ENCODE measurements at places on chromosomes 4 and X.

- H3K27ac ChIP-seq, result no peak overlapping the region
- H3K4me1 ChIP-seq, result no peaks in the 10 kb centered on the region
- no peak overlapping the region for H3K4me3 ChIP-seq
Measured at GRCh38 chr4:42709392-42710065, 52.6 kb upstream of the ATP8A1 start.

DNA sequence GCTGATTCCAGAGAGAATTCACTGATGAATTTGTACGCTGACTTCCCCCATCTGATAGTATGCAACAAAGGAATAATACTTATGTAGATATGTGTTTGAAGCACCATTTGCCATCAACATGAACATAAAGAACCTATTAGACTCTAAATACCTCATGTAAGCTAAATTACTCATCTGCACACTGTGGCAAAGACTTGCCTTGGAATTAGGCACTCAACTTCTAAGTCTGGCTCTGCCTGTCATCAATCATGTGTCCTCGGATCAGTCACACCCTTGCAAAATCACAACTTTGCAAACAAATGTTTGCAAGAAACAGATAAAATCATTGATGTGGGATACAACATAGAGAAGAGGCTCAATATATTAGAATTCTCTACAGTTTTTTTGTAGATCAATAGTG is 169.9 kb upstream of the LDB2 start:
- no peak overlapping the region for H3K27ac ChIP-seq
- H3K4me1 ChIP-seq, result peaks cover 16% of the 10 kb centered on the region
- H3K27me3 ChIP-seq, result no peaks in the 10 kb centered on the region
- no peak for DNase-seq
- no peak overlapping the region for H3K4me3 ChIP-seq

DNA sequence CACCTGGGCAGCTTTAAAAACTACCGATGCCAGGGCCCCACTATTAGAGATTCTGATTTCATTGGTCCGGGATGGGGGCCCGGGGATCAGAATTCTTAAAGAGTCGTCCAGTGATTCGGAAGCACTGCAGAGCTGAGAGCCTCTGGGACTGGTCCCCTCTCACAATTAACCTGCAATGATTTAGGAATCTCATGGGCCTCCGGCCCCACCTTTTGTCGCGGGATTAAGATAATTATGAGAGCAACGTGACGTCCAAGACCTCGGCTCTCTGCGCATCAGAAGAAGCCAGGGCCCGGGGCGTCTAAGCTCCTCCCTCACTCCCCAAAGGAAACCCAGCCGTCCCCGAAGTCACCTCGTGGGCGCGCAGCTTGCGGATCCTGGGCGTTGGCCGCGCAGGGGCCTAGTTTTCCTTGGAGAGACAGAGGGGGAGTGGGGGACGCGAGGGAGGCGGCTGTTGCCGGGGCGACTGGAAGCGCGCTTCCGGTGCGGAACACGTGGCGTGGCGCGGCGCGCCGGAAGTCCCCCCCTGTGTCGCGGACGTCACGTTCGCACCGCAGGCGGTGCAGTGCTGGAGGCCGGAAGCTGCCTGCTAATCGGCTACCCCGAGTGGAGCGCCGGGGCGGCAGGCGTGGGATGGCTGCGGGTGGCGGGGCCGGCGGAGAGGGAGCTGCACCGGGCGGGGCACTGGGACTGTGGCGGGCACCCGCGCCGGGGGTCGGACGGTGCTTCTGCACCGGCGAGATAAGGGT is at the start of gene GEMIN8:
GEMIN8 (minus strand) TSS at position 468 of the 749 bp plus-strand sequence. CDS start 8,414 bp downstream, outside the sequence.
- H3K36me3 ChIP-seq, result no peaks in the 10 kb centered on the region
- H3K4me1 ChIP-seq, result peaks cover 23% of the 10 kb centered on the region
- peak; percentile 65 for DNase-seq
- H3K27ac ChIP-seq, result peak within 1 kb of the TSS; percentile 70
- no peaks in the 10 kb centered on the region for H3K27me3 ChIP-seq

DNA sequence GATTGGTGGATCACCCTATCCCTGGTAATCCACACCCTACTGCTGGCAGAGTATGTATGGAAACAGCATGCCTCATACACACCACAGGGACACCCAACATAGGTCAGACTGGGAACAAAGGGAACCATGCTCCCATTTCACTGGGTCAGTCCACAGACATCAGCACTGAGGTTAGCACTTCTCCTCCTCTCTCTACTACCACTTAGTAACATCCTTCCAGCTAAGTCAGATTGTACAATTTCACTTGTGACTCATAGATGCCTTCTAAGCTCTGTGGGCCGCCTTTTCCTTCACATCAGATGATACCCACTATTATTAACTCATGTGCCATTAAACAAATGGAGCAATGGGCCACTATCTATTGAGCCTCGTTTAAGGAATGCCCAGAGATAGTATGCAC is 15.5 kb upstream of the ZXDA start:
- DNase-seq, result no peak
- no peak overlapping the region for H3K4me3 ChIP-seq
- H3K27ac ChIP-seq, result no peak overlapping the region
- no peaks in the 10 kb centered on the region for H3K4me1 ChIP-seq
- no peaks in the 10 kb centered on the region for H3K27me3 ChIP-seq

DNA sequence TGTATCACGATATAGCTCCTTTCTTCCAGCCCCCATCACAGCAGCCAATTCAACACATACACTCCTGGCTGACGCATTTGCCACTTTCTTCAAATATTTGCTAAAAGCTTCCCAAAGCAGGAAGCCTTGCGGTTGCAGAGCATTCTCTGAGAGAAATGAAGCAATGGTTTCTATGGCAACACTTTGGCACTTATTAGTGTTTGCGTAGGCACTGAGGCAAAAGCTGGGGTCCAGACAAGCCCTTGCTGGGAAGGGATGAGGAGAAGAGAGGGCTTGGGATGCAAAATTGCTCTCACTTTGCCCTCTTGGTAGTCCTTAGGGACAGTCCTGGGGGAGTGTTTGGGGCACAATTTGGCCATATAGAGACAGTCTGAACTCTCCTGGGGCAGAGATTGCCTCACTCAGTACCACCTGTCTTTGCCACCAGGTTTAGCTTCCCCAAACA is 55.0 kb upstream of the PAK3 start:
- H3K36me3 ChIP-seq, result no peaks in the 10 kb centered on the region
- H3K27ac ChIP-seq, result peak overlapping the region; percentile 96
- no peaks in the 10 kb centered on the region for H3K27me3 ChIP-seq
- DNase-seq, result peak; percentile 71

DNA sequence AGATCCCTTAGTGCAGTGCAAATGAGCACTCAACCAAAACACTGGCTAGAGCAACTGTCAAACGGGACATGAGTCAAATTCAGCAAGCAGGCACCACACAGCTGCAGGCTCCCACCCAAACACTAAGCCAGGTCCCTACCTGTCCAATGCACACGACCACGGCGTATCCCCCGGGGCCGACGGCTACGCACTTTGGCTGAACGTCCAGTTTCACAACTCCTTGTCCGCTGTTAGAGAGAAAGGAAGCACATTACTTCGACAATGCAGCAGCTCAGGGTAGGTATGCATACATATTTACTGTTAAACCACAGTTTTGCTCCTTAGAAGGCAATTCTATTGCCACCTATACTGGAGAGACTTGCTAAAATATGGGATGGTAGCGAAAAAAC is 35.4 kb downstream of the WDR1 start:
- no peaks in the 10 kb centered on the region for H3K27me3 ChIP-seq
- no peaks in the 10 kb centered on the region for H3K4me1 ChIP-seq
- H3K27ac ChIP-seq, result no peak overlapping the region
- no peak overlapping the region for H3K4me3 ChIP-seq
- H3K36me3 ChIP-seq, result peaks cover 98% of the 10 kb centered on the region

DNA sequence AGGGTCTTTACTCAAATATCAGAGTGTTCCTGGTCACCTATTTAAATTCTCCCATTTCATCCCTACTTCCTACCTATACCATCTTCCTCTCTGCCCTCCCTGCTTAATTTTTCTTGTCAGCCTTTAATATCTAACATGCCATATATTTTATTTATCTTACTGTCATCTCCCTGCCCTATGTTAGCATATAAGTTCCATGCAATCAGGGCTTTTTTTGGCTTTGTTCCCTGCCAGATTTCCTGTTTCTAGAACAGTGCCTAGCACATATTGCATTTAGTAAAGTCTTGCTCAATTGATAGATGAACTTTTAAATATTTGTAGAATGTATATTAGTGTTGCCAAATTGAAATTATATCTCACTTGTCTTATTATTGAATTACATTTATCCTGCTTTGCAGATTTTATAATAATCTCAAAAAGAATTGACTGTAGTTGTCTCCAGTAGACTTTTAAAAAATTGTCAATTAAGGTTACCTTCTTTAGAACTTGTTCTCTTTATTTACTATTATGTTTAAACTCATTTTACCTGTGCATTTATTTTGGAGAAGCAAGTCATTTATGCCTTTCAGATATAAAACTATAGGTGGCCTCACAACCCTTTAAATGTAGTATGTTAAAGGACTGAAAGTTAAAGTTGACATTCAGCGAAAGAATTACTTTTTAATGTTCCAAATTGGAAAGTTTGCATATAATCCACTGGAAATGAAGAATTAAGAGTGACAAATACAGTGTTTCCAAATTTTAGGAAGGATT is 108.2 kb upstream of the BMPR1B start:
- no peaks in the 10 kb centered on the region for H3K27me3 ChIP-seq
- peaks cover 6% of the 10 kb centered on the region for H3K4me1 ChIP-seq
- DNase-seq, result no peak
- H3K4me3 ChIP-seq, result no peak overlapping the region
- H3K36me3 ChIP-seq, result peaks cover 61% of the 10 kb centered on the region

DNA sequence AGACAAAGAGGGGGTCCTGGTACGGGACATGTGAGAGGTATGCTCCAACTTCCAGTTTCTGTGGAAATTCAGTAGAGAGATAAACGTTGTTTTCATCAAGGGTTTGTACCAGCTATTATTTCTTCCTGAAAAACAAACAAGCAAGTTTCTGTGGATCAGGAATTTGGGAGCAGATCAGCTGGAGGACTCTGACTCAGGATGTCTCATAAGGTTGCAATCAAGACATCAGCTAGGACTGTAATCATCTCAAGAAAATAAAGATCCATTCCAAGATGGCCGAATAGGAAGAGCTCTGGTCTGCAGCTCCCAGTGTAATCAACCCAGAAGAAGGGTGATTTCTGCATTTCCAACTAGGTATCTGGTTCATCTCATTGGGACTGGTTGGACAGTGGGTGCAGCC is 23.5 kb upstream of the NFKB1 start:
- no peaks in the 10 kb centered on the region for H3K4me1 ChIP-seq
- no peaks in the 10 kb centered on the region for H3K27me3 ChIP-seq
- no peak overlapping the region for H3K4me3 ChIP-seq
- no peak for DNase-seq
- no peak overlapping the region for H3K27ac ChIP-seq

DNA sequence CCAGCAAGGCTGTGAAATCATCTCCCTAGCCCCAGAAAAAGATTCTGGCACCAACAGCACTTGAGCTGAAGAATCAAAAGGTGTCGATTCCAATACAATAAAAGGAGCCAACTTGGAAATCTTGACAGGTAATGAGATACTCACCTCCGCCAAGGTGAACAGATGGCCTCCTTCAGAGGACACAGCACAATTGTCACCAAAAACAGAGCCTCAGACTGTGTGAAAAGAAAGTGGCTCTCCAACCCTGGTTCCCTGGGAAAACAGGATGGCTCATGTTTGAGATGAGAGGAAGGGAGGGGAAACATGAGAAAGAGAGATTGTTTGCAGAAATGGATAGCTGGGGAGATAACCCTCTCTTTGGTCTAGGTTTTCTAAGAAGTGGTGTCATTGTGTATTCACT is 168.9 kb downstream of the HS3ST1 start:
- no peak overlapping the region for H3K4me3 ChIP-seq
- no peak for DNase-seq
- no peaks in the 10 kb centered on the region for H3K36me3 ChIP-seq
- no peak overlapping the region for H3K27ac ChIP-seq
- no peaks in the 10 kb centered on the region for H3K27me3 ChIP-seq

GRCh38 chrX:133042260-133042659 is 54.6 kb downstream of the USP26 start:
- DNase-seq, result no peak
- no peaks in the 10 kb centered on the region for H3K4me1 ChIP-seq
- no peak overlapping the region for H3K4me3 ChIP-seq
- no peak overlapping the region for H3K27ac ChIP-seq
- no peaks in the 10 kb centered on the region for H3K36me3 ChIP-seq

GRCh38 chrX:38985375-38985774 is 184.1 kb downstream of the MID1IP1 start:
- no peak overlapping the region for H3K4me3 ChIP-seq
- H3K4me1 ChIP-seq, result no peaks in the 10 kb centered on the region
- no peaks in the 10 kb centered on the region for H3K27me3 ChIP-seq
- H3K27ac ChIP-seq, result no peak overlapping the region

- no peak overlapping the region for H3K4me3 ChIP-seq
- no peak overlapping the region for H3K27ac ChIP-seq
- H3K36me3 ChIP-seq, result no peaks in the 10 kb centered on the region
- DNase-seq, result no peak
- H3K27me3 ChIP-seq, result peaks cover 3% of the 10 kb centered on the region
Measured at GRCh38 chr4:101795704-101796103, 5.2 kb downstream of the BANK1 start.

GRCh38 chrX:150856101-150856500 is 42.4 kb downstream of the CD99L2 start:
- no peak overlapping the region for H3K4me3 ChIP-seq
- H3K27me3 ChIP-seq, result no peaks in the 10 kb centered on the region
- no peaks in the 10 kb centered on the region for H3K4me1 ChIP-seq

DNA sequence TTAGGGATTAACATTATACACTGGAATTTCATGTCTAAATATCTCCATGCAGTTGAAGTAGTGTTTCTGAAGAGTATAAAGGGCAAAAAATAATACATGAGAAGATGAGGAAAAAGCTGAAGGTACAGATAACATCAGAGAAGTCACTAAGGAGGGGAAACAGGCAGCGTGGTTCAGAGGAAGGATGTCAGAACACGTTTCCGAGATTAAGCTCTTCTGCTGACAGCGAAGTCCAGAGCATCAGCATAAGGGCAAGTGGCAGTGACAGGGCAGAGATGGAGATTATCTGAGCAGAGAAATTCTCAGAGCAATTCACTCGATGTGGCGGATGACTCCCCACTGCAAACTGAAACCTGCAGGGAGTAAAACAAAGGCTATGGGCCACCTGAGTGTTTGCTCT is 443.2 kb upstream of the FRG1 start:
- no peaks in the 10 kb centered on the region for H3K27me3 ChIP-seq
- DNase-seq, result no peak
- no peaks in the 10 kb centered on the region for H3K4me1 ChIP-seq
- H3K36me3 ChIP-seq, result no peaks in the 10 kb centered on the region
- H3K4me3 ChIP-seq, result no peak overlapping the region

DNA sequence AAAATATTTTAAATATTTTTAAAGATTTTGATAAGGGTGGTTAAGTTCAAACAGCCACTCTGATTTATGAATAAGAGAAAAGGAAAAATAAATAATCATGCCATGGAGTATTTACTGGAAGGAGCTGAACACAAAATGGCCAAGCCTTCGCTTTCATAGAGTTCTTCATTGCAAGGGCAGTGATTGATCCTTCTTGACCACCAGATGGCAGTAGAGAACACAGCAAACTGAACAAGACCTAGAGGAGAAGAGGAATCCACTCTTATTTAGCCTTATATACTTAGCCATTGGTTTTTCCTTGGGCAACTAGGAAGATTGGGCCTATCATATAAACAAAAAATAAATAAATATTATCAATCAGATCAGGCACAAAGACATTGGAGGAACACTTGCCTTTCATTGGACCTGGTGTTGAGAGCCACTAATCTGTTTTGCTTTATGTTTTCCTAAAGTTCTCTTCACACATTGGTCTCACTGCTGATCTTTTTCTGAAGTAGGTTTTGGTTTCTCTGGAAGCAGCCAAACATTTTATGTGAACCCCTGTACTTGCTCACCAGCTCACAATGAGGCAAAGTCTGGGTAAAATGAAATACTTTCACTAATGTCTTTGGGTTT is 58.1 kb upstream of the PARM1 start:
- H3K4me1 ChIP-seq, result peaks cover 4% of the 10 kb centered on the region
- no peak overlapping the region for H3K4me3 ChIP-seq
- peaks cover 18% of the 10 kb centered on the region for H3K27me3 ChIP-seq
- no peak overlapping the region for H3K27ac ChIP-seq
